NCI-H1417 treated with DMSO at 0.1 percent for 48 hours (cell line): ENCODE measurements at places on chromosomes 2 and 18.

- no peak for DNase-seq
These were observed 24.2 kb upstream of the TOGARAM2 start for GRCh38 chr2:28956890-28957289.

- no peak for DNase-seq
These were observed 397.6 kb upstream of the HS6ST1 start for GRCh38 chr2:128716299-128716721.

DNA sequence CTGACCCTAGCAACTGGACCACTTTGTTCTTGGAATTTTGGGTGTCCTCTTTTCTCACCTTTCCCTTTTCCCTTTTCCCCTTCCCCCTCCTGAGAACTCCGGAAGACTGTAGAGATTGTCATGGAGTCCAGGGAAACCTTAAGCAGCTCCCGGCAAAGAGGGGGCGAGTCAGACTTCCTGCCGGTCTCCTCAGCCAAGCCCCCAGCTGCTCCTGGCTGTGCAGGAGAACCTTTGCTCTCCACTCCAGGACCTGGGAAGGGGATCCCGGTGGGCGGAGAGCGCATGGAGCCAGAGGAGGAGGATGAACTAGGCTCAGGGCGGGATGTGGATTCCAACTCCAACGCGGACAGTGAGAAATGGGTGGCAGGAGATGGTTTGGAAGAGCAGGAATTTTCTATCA, 20.5 kb downstream of the SETBP1 start:
- DNase-seq: no peak

GRCh38 chr18:68085251-68085650, 568.7 kb upstream of the DSEL start:
- no peak for DNase-seq

- DNase-seq: no peak
These were observed 4.6 kb downstream of the MIB1 start for GRCh38 chr18:21745231-21745630.

DNA sequence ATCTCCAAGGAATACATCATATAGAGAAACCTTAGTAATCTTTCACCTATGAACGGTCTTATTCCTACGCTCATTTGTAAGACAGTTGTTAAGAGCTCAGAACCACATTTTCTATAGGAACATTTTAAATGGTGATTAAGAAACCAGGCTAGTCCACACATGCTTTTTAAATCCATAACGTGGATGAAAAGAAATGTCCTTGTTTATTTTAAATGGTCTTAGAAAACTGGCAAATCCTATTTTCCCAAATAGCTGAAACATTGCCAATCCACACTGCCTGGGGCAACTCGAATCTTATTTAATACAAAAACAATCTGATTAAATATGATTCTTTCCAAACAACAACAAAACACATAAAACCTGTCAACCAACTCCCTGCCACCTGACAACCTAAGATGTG, 23.7 kb downstream of the METTL8 start:
- no peak for DNase-seq

DNA sequence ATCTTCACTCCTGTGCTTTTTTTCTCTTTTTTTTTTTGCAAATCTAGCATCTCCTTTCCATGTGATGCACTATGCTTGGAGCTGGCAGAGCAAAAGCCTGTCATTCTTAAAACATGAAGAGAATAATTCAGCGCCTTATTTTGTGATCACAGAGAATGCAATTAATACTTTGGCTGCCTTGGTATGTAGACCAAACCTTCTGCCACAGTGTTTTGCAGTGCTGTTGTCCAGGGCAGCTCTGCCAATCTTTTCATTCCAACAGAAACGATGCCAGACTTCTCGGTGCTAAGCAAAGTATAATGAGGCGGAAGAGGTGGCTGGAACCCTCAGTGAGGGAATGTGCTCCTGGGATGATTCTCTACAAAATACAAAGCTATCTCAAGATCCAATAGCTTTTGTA, 25.6 kb downstream of the BCL2 start:
- no peak for DNase-seq
